ENCODE measurements at places on chromosomes 11 and 22.
A peak's percentile ranks its signal among the peaks of the same experiment; 100 is the strongest.

DNA sequence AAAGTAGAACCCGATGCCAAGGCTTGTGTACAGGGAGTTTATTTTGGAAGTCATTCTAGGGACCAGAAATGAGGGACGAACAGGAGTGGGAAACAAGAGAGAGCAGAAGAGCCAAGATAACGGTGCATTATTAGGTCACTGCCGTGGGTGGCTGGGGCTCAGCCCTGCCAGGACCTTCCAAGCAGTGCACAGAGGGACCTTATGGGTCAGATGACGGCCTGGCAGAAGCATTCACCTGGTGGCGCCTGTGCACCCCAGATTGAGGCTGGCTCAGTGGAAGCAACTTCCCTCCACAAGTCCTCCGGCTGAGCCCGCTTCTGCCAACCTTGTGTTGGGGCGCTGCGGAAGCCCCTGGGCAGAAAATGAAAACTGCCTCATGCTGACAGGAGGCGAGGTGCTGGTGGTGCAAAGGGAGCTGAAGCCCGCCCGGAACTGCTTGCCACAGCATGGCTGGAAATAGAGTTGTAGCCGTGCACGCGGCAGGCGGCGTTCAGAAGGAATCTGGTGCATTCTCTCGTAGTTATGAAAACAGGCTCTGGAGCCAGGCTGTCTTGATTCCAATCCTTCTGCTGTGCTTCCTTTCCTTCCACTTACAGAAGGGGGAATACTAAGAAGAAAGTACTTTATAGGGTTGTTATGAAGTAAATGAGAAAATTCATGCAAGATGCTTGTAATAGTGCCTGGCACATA is 22.2 kb upstream of the TP53I11 start:
- no peak for DNase-seq

DNA sequence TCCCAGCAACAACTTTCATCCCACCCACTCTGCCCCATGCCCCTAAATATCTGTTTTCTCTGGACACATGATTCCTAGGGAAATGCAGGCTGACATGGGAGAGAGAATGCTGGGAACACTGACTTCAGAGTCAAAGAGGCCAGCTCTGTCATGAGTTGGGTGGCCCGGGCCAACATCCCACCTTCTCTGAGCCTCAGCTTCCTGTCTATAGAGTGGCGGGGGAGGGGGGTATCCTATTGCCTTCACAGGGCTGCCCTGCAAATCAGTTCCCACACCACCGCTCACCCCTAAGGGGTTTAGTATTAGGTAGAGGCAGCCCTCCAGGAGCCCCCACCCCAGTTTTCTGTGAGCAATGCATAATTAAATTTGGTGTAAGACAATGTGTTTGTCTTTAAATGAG is 175.0 kb upstream of the NCAM1 start:
- DNase-seq, result no peak

DNA sequence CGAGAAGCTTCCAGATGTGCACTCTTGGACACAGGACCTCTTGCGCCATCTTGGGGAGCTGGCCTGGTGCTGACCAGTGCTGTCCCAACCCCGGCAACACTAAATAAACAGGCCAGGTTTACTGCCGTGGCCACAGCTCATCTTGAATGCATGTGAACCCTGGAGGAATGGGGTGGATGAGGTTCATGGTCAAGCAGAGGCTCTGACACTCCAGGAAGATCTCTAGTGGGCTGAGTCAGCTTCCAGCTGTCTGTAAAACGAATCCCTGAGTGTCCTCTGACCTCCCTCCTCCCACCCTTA is 51.8 kb downstream of the ALX4 start:
- DNase-seq, result no peak

GRCh38 chr22:44837481-44837880 is 85.1 kb downstream of the ARHGAP8 start:
- no peak for DNase-seq

- DNase-seq, result no peak
These were observed 33.1 kb upstream of the CARD16 start for GRCh38 chr11:105078283-105078682.

GRCh38 chr22:30265823-30266444 is 717 bp downstream of the OSM start:
- peak; percentile 89 for DNase-seq

- no peak for DNase-seq
These were observed 472.6 kb downstream of the BUD13 start for GRCh38 chr11:116300232-116300631.

Data from activated T-cell treated with anti-CD3 and anti-CD28 coated beads, Interleukin-2, amount 50 U/mL, for 72 hours (primary cell).